Mononuclear cell (primary cell): ENCODE measurements at places on chromosomes 7 and 10. TPM values are rescaled to one million over a fixed set of nuclear protein-coding genes. Genes with fewer than 3 reads are reported as not detected.

FAM171A1 gene
- 0.84 TPM for total RNA-seq

ASB10 gene
- total RNA-seq = not detected

RPEL1 gene
- total RNA-seq = not detected

SORCS1 gene
- 0.10 TPM for total RNA-seq

ITGA8 gene
- total RNA-seq = not detected

ANKRD2 gene
- not detected for total RNA-seq

GNGT1 gene
- not detected for total RNA-seq

INMT gene
- total RNA-seq = 0.52 TPM

ANKRD61 gene
- total RNA-seq = not detected

CH25H gene
- total RNA-seq = 0.63 TPM

RAMP3 gene
- 0.31 TPM for total RNA-seq

GHRHR gene
- not detected for total RNA-seq

PTN gene
- total RNA-seq = not detected

TUBAL3 gene
- not detected for total RNA-seq

HTR5A gene
- total RNA-seq = under 0.01 TPM

KNDC1 gene
- total RNA-seq = 0.94 TPM

TPST1 gene
- 7.9 TPM for total RNA-seq

ANKRD16 gene
- 2.0 TPM for total RNA-seq

PAX4 gene
- total RNA-seq = not detected

HTR7 gene
- total RNA-seq = 2.1 TPM

IGFBP3 gene
- 6.7 TPM for total RNA-seq

RSPH10B2 gene
- total RNA-seq = 0.21 TPM

EXOC4 gene
- 106 TPM for total RNA-seq

SPDYE11 gene
- not detected for total RNA-seq

CPA2 gene
- total RNA-seq = not detected

TWIST1 gene
- total RNA-seq = not detected

PTPRE gene
- total RNA-seq = 205 TPM

NXPH1 gene
- total RNA-seq = not detected
